Left ventricle myocardium inferior (tissue), 1 donor: ENCODE measurements at places on chromosomes 2 and 18.
A peak's percentile ranks its signal among the peaks of the same experiment; 100 is the strongest.

DNA sequence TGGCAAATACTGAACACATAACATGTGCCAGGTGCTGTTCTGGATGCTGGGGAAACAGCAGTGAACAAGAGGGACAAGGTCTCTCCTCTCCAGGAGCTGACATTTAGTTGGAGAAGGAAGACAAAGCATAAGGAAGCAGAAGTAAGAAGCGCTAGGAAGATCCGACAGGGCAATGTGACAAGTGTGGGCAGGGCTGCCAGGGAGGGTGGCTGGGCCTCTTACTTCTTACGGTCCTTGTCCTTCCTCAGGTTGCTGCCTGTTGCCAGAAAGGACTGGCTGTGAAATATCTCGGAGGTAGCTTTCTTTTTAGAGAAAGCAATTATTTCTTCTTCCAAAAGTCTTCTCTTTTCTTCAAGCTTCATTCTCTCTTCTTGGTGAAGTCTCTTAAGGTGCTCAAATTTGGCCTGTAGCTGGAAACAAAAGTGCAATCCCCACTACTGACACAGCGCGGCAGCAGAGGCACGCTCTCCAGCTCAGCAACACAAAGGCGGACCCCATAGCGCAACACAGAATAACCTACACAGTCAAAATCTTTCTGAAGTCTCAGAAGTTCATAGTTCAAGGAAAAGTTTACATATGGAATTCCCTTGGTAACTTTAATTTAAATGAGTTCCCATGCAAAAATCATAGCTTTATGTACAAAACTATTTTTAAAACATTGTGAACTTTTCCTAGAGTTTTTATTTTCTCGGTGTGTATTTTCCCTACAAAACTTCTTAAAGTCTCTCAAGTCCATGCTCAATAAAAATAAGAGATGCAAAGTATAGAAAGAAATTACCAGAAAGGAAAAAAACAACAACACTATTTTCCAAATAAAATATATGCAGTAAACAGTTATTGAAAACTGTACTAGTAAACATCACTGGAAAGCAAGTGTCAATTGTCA, 67.7 kb downstream of the SEPTIN10 start:
- DNase-seq, result peak; percentile 57

DNA sequence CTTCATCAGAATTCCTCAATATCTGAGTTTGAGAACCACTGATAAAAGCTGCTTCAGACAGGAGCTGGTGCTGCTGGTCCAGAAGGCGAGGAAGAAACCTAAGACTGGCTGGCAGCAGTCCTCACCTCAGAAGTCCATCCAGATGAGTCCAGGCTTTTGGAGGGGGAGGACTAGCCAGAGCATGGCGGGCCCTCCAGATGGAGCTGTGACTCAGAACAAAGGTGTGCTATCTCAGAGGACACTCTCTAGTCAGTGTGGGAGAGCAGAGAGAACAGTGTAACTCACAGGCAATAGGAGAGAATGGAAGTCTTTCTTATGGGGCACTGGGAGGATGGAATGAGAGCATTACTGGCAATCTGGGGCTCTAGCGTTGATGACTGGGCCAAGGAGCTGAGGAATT, 191.4 kb downstream of the NYAP2 start:
- DNase-seq, result no peak

DNA sequence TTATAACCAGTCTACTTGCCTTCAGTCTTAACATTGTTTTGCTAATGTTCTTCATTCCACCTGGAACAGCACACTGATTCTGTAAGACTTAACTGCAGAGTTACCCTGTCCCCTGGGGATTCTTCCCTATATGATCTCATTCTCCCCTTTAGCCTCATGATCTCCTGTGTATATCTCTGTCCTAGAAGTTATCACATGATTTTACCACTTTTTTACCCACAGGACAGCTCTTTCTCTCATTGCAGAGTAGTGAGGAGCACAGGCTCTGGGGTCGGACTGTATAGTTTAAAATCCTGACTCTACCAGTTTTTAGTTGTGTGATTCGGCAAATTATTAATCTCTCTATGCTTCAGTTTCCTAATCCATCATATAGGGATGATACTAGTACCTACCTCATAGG, 14.2 kb upstream of the EXOC6B start:
- no peak for DNase-seq

DNA sequence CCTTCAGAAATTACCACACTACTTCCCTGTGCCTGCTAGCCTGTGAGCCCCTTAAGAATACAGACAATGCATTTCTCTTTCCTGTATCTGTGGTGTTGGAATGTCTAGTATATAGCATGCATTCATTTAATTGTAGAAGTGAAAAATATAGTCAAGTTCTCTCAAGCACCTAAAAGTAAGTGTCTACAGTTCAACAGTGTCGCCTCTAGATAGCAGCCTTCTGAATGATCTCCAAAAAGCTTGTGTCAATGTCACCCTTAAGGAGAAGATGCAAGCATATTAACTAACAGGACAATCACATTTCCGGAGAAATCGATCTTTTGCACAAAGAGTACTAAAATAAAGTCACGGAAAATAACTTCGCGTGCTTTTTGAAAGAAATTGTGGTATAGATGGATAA, 27.5 kb upstream of the DSG3 start:
- no peak for DNase-seq

- DNase-seq, result peak; percentile 69
Measured at GRCh38 chr2:240557808-240558207, at the start of gene ANKMY1. Gene ANKMY1 (minus strand): TSS chr2:240557988. CDS start chr2:240557335, 653 bp downstream.

- no peak for DNase-seq
Measured at GRCh38 chr18:24491927-24492834, 31.7 kb downstream of the HRH4 start.

DNA sequence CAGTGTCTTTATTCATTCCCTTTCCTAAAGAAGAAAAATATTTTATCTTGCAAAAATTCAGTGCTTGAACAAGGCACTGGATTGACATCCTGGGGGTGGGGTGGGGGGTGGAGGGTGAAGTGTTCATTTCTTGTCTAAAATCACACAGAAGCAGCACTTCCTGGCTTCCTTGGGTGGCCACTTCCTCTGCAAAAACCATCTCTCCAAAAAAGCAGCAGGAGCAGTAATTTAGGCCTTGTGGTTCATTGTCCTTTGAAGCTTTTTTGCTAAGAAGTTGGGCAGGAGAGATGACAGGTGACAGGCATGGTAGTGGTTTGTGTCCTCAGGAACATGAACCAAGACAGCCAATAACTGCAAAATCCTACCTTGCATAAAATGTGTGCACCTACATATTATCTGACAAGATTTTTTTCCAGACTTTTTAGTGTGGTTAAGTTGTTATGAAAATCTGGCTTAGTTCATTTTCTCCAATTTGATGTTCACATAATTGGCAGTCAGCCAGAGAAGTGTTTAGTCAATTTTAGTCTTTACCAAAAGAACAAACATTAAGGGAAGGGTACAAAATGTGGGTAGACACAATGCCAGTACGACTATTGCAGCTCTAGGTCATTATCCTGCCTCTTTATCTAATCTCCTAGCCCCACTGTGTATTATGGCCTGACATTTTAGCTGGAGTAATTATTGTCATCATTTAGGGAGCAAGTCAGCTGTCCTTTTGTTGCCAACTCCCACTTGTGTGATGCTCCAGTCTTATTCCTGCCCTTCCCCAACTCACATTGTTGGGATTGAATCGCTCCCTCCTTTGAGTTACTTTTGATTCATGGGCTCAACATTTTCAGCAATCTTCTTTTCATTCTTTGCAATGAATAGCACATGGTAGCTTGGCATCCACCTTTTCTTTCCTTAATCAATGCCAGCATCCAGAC, 177.2 kb downstream of the MYO3B start:
- DNase-seq, result no peak

DNA sequence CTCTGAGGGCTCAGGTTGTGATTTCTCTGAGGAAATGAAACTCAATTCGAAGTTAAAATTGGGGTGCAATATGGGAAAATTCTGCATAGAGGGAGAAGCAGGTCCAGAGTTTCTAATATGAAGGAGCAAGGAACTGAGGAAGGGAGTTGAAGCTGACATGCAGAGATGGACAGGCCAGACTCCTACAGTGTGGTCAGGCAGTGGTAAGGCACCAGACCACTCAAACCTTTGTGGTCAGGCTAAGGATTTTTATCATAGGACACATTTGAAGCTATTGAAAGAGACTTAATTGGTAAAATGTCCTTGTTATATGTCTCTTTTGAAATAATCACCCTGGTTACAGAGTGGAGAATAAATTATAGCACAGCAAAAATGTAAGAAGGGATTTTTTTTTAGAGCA, 1074.8 kb upstream of the CDH2 start:
- DNase-seq, result no peak

GRCh38 chr18:7619676-7620075, 52.6 kb downstream of the PTPRM start:
- DNase-seq, result no peak
